ENCODE measurements at places on chromosomes 12 and 14.

DNA sequence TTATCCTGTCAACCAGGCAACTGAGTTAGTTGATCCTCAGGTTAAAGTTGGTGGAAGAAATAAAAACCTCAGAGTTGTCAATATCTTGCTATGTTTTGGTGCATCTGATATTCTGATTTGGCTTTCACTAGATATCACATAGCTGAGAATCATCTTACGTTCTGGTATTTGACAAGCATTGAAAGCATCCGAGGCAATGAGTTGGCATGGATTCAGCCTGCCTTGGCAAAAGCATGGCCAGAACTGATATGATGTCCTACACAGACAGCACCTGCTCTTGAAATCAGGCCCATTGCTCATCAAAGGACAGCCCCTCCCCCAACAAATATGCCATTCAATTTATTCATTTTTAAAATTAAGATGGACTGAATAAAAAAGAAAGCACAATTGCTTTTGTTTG is 320.7 kb upstream of the ATP2B1 start:
- DNase-seq = no peak

DNA sequence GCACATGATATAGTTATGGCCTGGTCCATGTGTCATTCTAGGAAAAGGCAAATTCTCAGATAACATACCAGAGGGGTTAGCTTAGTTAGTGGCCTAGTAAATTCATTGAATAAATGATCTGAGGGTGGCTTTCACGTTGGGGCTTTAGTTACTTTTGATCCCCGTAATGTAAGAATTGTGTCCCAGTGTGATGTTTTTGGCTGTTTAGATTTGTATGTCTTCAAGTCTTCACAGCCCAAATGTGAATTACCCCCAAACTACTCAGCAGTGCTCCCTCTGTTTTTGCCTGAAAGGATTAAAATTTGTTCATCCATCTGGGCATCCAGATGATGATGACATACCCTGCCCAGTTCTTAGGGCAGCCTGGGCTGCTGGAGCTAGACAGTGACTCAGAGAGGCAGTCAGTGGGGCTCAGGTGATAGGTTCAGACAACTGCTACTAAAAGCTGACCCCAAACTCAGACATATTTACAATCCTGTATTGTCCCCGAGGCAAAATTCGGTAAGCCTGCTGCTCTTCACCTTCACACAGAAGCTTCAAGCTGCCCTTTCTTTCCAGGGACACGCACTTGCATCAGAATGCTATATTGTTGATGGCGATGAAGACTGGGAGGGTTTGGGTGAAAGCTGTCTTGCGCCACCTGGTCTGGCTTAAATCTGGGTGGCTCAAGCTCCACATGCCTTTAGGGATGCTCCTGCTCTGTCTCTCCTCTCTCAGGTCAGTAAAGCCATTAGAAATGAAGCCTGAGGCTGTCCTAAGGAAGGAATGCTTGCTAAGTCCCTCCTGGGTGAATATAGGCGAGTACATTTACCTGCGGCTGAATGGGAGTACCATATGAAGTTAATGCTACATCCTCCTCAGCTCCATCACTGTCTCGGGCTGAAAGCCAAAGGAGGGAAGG is 10.3 kb downstream of the GPRC5D start:
- no peak for DNase-seq

- no peak for DNase-seq
Measured at GRCh38 chr14:97021001-97021400, 223.8 kb downstream of the VRK1 start.

DNA sequence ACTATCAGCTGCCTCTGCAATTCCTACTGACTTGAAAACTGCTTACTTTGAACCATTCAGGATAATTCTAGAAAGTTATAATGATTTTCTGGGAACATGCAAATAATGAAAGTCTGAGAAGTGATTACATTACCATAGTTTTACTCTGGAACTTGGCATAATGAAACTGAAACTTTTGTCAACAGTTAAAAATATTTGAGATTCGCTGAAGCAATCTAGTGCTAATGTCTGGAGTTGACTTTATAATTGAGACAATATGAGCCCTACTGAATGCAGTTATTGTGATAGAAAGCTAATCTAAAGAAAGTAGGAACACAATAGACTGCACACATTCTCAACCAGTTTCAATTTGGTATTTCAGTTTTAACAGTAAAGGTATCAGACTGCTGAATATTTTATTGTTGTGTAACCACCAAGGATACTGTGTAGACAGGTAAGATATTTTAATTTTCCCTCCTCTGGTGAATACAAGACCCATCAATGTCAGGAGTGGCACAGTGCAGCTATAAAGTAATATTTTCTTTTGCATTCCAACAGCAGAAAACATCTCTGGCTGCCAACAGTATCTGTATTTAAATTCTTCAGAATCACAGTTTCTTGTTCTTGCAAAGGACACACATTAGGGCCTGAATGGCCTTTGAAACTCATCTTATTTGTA is 483.5 kb downstream of the ATP23 start:
- DNase-seq = no peak

- DNase-seq = no peak
Measured at GRCh38 chr12:94228488-94228907, 80.1 kb downstream of the PLXNC1 start.

DNA sequence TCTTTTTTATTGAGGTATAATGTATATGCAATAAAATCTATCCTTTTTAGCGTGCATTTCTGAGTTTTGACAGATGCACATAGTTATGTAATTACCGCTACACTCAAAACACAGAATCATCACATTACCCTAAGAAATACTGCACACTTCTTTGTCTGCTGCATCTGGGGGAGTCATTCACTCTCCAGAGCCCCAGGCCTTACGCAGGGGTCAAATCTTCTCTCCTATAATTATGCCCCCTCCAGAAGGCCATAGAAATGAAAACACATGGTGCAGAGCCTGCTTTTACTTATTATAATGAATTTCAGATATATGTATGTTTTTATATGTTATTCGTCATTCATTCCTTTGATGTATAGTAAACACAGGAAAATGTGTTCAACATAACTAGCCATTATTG is 296.5 kb upstream of the TMEM132C start:
- no peak for DNase-seq

DNA sequence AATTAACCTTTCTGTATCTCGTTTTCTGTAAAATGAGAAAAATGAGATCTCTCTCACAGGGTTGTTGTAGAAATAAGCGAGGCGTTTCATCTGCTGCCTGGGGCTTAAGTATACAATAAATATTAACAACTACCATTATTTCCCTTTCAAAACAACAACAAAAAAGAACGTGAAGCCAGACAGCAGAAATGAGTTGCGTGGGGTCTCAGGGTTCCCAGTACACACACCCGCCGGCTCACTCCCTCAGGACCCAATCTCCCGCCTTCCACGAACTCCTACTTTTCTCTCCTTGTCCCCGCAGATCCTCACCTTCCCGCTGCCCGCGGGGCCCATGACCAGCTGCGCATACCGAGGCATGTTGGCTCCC is 227 bp downstream of the GPN3 start:
- DNase-seq = no peak

- DNase-seq = no peak
Measured at GRCh38 chr14:105181549-105182295, 610 bp upstream of the NUDT14 start.

DNA sequence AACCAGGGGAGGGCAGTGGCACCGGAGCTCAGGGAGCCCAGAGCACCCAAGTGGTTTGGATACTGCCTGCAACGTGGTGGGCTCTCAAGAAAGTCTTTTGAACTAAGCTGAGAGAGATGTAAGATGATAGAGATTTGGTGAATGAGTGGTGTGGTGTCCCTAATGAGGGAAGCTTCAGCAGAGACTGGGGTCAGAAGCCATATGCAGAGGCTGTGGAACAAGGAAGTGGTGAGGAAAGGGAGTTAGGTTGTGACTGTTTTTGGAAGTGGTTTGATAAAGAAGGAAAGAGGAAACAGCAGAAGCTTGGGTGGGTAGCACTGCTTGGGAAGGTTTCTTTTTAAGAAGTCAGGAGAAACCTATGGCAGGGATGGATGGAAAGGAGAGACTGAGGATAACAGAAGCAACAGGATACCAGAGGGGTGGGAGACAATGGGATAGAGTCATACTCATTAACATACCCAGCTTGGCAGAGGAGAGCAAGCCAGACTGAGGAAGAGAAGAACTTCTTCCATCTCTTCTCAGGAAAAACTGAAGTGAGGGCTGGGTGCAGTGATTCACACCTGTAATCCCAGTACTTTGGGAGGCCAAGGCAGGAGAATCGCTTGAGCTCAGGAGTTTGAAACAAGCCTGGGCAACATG is 24.1 kb downstream of the SLC4A8 start:
- DNase-seq = no peak

- no peak for DNase-seq
Measured at GRCh38 chr12:46124132-46124847, 133.9 kb upstream of the SCAF11 start.

DNA sequence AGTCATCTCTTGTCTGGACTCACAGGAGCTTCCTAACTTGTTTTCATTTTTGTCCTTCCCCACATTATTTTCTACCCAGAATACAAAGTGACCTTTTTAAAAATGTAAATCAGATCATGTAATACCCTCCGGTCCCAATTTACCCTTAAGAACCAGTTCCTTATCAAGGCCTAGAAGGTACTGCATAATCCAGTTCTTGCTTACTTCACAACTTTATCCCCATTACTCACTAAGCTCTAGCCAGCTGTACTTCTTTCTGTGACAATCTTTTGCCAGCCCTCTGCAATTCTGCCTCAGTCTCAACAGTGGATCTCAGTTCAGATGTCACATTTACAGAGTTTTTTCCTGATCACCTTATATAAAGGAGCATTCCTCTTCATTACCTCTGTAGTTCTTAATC is 11.6 kb downstream of the RAP1B start:
- no peak for DNase-seq

DNA sequence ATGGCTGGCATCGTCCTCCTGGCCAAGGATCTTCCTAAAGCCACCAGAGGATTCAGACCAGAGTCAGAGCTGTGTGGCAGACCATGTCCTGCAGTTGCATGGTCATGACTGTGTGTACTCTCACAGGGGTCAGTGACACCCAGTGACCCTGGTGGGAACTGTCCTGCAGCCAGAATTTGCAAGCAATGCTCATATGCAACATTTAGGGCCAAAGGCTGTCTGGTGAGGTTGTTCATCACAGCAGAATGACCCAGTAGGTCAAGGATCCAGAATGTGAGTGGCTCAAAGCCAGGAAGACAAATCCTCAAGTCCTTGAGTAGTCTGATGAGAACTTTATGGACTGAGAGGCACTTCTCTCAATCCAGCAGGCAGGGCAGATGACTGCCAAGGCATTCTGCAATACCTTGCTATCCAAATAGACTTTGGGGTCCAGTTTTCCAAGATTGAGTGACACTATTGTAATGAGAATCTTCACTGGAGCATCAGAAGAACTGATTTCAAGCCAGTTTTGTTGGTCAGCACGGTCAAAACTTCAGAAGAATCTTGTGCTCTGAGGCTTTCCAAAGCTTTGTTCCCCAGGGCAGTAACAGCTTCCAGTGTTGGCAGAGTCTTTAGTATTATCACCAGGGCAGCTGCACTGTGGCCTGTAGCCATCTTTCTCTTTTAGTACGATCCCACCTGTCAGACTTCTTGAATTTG is 122.0 kb downstream of the PTCSC3 start:
- no peak for DNase-seq

DNA sequence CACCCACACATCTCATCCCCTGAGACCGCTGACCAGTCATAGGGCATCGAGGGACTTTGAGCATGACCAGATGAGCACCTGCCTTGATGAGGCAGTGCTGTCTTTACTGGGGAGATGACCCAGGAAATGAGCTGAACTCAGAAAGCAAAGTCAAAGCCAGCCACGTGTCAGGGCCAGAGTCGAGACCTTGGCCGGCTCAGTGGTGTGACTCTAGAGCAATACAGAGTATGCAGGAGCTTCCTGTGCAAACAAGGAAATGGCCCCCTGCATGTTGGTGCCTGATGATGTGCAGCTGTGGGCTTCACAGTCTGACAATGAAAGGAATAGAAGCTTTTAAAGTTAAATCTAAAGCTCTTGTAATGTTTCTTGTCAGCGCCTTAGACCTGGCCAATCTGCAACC is 332.9 kb downstream of the PCNX1 start:
- DNase-seq = no peak
